ENCODE measurements at places on chromosomes 3 and 15.

DNA sequence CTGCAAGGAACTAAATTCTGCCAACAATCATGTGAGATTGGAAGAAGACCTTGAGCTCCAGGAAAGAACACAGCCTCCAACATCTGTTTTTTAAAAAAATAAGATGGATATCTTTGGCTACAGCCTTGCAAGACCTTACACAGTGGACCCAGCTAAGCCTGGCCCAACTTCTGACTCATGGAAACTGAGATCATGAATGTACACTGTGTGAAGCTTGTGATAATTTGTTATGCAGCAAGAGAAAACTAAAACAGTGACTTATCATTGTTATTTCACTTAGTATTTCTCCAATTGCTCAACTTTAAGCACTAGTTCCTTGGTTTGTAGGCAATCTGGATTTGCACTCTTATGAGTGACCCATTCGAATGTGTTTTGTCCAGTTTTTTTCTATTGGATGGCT lies 29.3 kb downstream of the SHQ1 start:
- DNase-seq = no peak

GRCh38 chr3:78991656-78992055 lies 776.1 kb downstream of the ROBO1 start:
- DNase-seq = no peak

- no peak for DNase-seq
Observed at GRCh38 chr15:94542391-94542790, 311.0 kb downstream of the MCTP2 start.

- no peak for DNase-seq
Observed at GRCh38 chr3:34388830-34389229, 590.4 kb downstream of the PDCD6IP start.

- DNase-seq = no peak
Observed at GRCh38 chr3:59885899-59886400, 836.1 kb upstream of the CFAP20DC start.

- no peak for DNase-seq
Observed at GRCh38 chr3:74531491-74531890, 83.0 kb downstream of the CNTN3 start.

GRCh38 chr15:90482124-90483011 lies 47.4 kb upstream of the CRTC3 start:
- no peak for DNase-seq
